Lower leg skin (tissue), 4 donors: ENCODE measurements at places on chromosomes 4 and X.

DNA sequence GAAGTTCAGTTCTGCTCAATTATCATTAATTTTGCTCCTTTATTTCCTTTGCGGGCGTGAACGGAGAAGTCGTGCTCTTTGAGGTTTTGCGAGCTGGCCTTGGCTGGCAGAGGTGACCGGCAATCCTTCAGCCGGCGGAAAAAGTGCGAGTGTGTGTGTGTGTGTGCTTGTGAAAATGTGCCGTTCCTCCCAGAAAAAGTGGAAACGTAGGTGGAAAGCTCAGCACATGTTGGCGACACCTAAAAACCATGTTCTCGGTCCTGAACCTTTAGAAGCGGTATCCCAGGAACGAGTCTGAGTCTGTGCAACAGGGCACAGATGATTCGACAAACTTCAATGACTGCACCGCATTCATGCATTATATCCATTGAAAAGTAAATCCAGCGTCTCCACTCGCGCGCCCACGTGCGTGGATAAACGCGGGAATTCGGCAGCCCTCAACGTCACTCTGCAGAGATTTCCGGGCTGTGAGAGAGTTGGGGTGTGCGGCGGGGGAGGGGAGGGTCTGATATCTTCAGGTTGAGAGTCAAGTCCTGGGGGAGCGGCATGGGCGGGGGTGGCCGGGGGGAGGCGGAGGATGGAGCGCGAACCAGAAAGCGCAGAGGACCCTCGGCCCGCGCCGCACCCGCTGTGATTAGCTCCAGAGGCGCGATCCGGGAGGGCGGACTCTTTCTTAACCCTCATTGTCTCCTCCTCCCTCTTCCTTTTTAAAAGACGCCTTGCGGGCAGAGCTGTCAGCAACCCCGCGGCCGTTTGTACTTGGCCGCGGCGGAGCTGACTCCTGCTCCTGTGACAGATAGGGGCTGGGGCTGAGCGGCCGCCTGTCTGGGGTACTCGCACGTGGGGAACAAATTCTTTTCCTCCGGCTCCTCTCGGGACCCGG is at the start of gene SHISA3:
Gene SHISA3, plus strand, starts transcription at position 737 of the 883 bp plus-strand sequence. CDS start 569 bp downstream, outside the sequence.
- DNase-seq, result no peak

DNA sequence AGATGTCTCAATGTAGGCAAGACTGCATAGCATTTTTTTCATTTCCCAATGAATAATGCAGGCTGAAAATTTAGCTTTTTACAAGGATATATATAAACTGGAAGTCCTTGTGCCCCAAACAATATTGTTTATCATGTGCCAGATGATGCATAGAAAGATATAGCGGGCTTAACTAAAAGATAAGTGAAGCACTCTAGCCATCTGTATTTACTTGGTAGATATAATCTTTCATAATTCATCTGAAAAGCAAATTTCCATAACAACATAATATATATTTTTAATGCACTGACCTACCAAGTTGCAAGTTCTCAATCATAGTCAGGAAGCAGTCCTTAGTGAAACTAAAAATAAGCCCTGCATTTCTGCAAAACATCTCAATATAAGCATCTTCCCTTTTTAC is 653.3 kb downstream of the NLGN4X start:
- no peak for DNase-seq

DNA sequence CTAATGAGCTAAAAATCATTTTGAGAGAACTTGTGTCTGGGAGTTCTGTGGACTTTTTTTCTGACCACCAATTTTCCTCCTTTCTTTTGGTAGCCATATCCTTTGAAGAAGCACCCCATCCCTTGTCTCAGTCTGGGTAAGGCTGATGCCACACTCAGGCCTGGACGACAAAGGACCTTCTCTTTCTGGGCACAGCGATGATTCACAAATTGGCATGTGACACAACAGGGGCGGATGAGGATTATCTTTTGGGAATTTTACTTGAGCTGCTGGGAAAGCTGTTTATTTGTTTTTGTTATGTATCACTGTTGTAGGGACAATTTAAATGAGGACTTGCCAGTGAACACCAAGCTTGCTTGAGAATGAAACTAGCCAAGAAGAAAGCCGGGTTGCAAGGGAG is 233.4 kb upstream of the HAND2 start:
- DNase-seq, result no peak

GRCh38 chrX:77949840-77950239 is 19.6 kb downstream of the PGAM4 start:
- DNase-seq, result no peak

- no peak for DNase-seq
Measured at GRCh38 chr4:8079916-8080753, 78.5 kb downstream of the ABLIM2 start.

DNA sequence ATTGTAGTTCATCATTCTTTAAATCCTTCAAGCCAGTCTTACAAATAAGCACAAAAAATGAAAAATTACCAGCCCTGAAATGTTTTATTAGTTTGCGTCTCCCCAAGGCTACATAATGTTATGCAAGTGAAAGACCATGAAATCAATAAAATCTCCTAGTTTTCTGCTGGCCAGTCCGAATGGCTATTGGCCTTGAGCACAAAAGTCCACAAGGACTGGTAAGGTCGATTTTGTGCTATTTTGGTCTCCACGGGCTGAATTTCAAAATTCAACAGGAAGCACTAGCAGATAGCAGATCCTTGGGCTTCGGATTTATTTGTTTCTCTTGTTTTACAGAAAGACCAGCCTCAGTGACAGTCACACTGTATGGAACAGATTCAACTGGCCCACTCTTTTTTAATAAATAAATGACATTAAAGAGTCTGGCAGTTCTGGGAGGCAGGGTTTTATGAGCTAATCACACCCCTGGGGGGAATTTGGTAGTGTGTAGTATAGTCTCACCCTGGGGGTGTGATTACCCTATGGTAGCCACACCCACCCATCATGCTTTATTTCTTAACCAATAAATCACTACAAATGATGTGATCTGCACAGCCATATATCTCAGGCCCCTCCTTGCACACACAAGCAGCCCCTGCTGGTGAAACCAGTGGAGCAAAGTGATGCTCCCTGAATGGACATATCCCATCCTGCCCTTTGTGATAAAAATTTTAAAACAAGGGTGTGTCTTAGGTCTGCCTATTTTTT is 51.1 kb upstream of the TMEM33 start:
- DNase-seq, result no peak

- no peak for DNase-seq
Measured at GRCh38 chrX:153450949-153451277, 5.1 kb upstream of the TREX2 start.

DNA sequence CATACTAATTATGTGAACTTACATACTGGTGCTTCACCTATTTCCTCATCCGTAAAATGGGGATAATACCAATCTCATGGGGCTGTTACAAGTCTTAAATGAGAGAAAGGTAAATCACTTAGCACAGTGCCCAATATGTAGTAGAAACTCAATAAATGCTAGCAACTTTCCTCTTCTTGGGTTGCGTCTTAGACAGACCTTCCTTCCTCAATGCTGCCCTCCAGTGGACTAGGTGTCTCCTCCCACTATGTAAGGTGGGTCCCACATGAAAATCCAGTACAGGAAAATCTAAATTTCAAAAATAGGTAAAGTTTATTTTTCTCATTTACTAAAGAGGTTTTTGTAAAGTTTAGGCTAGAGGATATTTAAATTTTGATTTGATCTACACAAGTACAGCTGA is 20.6 kb downstream of the ZDHHC9 start:
- DNase-seq, result no peak

DNA sequence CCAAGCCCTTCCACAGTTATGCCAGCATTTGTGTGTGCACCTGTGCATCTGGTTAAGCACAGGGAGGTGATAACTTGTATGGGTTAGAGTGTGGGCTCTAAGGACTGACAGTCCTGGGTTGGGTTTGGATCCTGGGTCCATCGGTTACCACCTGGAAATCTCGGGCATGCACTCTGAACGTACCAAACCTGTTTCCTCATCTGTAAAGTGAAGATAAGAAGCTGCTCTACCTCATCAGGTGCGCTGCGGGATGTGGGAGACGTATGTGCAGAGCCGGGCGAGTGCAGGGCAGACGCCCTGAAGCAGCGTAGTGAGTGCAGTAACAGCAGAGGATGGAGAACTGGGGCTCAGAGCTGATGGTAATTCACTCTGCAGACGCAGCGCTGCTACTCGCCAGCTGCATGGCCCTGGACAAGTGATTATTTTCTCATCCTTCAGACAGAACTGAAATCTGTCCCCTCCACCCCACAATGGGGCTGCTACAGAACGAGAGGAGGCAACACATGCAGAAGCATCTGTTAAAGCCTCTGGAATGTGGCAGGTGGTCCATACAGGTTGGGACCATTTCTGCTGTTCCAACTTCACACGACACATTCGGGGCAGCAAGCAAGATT is 64.4 kb downstream of the HADH start:
- DNase-seq, result no peak
